ENCODE measurements at places on chromosomes 4 and X. TPM values are rescaled to one million over a fixed set of nuclear protein-coding genes. Genes with fewer than 3 reads are reported as not detected.

The BST1 gene
- total RNA-seq, result 44.7 TPM

The ZNF157 gene
- not detected for total RNA-seq

The ARR3 gene
- total RNA-seq, result not detected

The YY2 gene
- 0.65 TPM for total RNA-seq

The MAGEC3 gene
- total RNA-seq, result not detected

The POLN gene
- total RNA-seq, result 1.3 TPM

The MAGEC2 gene
- total RNA-seq, result not detected

The HSFX4 gene
- not detected for total RNA-seq

The CT45A2 gene
- not detected for total RNA-seq

The SLC2A9 gene
- 0.65 TPM for total RNA-seq

The IL3RA gene
- 15.5 TPM for total RNA-seq

The MAP3K15 gene
- under 0.01 TPM for total RNA-seq

The CDKL2 gene
- total RNA-seq, result under 0.01 TPM

The GIMD1 gene
- not detected for total RNA-seq

The SPANXN3 gene
- not detected for total RNA-seq

The S100P gene
- total RNA-seq, result 0.40 TPM

The ADRA2C gene
- under 0.01 TPM for total RNA-seq

The MAGEA4 gene
- total RNA-seq, result not detected

The PLP1 gene
- not detected for total RNA-seq

The SPANXC gene
- not detected for total RNA-seq

The HELT gene
- total RNA-seq, result not detected

The EGFL6 gene
- not detected for total RNA-seq

The IL21 gene
- total RNA-seq, result not detected

The ATOH1 gene
- not detected for total RNA-seq

The RTL9 gene
- total RNA-seq, result not detected

The FAM241A gene
- 8.1 TPM for total RNA-seq

The AKAP4 gene
- not detected for total RNA-seq

The RAB39B gene
- 0.22 TPM for total RNA-seq

The HSFX1 gene
- 0.20 TPM for total RNA-seq

The MND1 gene
- 2.8 TPM for total RNA-seq

The C4orf54 gene
- under 0.01 TPM for total RNA-seq

The FAM47A gene
- not detected for total RNA-seq

The CYLC1 gene
- not detected for total RNA-seq

The NLGN4X gene
- total RNA-seq, result 0.40 TPM

The SOX3 gene
- not detected for total RNA-seq

The PSAPL1 gene
- total RNA-seq, result not detected

The UGT2A2 gene
- not detected for total RNA-seq

The CEP135 gene
- total RNA-seq, result 4.1 TPM

The UGT2B11 gene
- not detected for total RNA-seq

The RXFP1 gene
- total RNA-seq, result not detected

The MID2 gene
- 38.6 TPM for total RNA-seq

The IL2 gene
- total RNA-seq, result not detected

The IGFBP7 gene
- 1,907 TPM for total RNA-seq

The CLIC2 gene
- total RNA-seq, result 8.9 TPM

The JCHAIN gene
- not detected for total RNA-seq

The CPZ gene
- total RNA-seq, result not detected

The GAGE13 gene
- not detected for total RNA-seq

The DUSP9 gene
- total RNA-seq, result under 0.01 TPM

All from lung microvascular endothelial cell (primary cell).